ENCODE measurements at places on chromosomes 2 and 18.

DNA sequence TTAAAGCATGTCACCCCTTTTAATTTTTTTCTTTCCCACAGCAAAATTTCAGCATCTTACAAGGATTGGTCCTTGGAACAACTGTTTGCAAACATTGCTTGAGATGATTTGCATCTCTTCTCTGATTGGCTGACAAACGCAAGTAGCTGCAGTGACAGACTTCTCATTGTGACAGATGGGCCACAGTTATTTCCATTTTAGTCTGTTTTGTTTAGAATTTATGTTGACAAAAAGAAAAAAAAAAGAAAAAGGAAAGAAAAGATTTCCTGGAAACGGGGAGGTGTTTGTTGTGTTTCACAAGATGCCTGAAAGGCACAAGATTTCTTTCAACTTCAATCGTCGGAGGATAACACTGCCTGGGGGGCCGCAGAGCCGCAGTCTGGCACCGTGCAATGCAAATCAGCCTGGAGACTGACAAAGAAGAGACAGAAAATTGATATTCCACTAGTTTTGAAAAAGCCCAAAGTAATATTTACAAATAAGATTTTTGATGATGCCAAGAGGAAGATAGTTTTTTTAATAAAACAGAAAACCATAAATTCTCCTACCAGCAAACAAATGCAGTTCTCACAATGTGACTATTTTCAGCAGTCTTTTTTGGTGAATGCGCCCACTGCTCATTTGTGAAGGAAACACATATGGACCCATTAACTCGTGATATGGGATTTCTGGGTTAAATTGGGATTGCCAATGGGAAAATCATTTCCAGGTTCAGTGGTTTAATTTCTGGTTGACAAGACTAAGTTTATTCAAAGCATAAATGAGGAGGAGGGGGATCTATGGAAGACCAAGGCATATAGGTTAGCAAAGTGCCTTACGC, 296.2 kb upstream of the SMIM21 start:
- DNase-seq: no peak

- DNase-seq: peak; percentile 75
Measured at GRCh38 chr2:38572167-38572566, 30.6 kb downstream of the HNRNPLL start.

DNA sequence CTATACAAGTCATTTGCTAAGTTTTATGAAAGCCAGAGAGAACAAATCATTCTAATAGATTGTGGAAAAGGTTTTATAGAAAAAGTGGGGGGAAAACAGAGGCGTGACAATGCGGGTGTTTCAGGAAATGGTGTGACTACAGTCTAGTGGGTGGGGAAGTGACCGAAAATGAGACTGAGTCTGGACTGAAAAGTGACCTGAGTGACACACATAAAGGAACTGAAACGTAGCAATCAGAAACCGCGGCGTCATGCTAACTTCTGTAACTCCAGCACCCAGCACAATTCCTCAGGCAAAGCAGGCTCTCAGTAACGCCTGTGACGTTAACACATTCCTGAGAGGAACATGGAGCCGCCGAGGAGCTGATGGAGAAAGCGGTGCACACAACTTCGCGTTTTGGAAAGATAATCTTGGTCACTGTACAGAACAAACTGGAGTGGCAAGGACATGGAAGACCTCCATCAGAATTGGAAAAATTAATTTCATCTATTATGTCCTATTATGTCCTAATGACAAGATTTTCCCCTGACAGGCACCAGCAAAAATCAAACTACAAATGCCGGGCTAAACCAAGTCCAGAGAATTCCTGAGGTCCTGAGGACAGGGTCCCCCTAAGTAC, 1.4 kb upstream of the CD226 start:
- peak; percentile 82 for DNase-seq

- DNase-seq: no peak
Measured at GRCh38 chr2:209556354-209556961, 132.6 kb downstream of the MAP2 start.

DNA sequence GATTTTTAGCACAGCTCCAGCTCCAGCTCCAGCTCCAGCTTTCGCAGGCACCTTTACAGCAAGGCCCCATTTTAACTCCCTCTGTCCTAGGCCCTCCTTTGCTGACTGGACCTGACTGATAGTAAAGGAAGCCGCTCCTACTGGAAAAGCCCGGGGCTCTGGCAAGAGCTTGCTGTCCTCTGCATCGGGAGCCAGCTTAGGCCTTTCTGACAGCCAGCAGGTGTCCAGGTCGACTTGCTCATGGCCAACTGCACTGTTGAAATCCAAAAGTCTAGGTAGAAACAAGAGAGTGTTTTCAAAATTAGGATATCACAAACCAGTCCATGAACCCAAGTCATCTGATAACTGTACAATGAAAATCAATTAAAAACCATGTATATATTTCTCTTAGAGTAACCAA, 161.1 kb downstream of the LAMA1 start:
- DNase-seq: no peak

DNA sequence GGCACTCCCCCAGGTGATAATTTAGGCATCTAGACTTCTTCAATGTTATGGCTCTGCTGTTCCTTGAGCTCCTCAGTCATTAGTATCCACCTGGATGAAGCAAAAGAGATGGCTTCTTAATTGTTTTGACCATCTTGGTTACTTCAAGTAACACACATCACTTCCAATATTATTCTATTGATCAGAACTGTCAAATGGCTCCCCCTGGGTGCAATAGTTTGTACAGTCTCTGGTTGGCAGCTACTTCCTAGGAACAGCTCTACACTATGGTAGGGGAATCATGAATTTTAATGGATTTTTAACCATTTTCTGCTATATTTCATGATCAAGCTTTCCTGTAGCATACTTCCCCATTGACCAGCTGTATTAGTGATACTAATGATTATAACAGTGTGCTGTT, 157.0 kb downstream of the NYAP2 start:
- DNase-seq: peak; percentile 6

GRCh38 chr2:108935271-108935741, 53.7 kb downstream of the EDAR start:
- DNase-seq: no peak

DNA sequence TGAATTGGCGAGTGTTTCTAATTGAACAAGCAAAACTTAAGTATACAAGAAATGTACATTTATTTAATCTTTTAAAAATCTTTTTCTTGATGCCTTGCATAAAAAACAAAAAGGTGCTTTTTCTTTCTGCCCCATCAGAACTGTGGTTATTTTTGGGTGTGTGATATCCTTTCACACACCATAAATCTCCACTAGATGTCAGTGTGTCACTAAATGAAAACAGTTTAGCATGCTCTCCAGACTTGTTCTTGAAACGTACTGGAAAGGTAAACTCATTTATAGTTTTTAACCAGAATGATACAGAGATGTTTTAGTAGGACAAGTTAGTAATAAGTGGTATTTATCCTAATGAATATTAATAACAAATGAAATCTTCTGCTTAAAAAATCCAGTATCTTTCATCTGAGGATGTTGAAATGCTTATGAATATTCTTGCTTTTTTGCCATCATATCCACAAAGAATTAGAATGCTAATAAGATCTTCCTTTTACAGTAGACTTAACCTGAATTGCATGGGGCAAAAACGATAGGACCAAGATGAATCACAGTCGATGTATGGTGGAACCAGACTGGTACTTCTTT, 96.8 kb downstream of the UBE2E3 start:
- no peak for DNase-seq

DNA sequence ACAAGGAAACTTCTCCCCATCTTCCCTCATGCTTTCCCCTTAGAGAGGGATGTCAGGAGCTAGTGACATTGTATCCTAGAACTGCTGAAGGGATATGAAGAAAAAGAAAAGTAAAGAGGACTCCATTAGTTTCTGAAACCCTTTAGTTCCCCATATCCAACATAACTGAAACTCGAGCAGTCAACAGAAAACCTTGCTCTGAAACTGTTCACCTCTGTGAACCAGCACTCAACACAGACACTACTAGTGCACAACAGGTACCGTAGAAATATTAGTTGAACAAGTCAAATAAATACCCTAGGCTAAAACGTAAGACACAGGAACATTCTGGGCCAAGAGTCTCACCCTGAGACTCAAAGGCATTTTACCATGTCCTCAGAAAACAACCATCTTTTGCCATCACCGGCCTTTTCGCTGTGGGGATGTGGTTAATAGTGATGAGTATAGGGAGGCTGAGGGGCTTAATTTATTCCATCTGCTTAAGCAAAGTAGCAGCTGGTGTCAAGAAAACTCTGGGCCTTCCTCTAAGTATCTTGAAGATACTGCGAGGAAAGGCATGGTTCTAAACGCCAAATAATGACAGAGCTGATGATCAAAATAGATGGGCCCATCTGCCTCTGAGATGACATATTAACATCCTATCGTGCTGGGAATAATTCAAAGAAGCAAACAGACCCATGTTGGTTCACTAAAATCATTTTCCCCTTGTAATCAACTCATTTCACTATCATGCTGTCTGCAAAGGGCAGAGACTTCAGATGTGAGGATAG, 156.8 kb downstream of the STK39 start:
- no peak for DNase-seq
